ENCODE measurements at places on chromosomes 7 and 10.
A peak's percentile ranks its signal among the peaks of the same experiment; 100 is the strongest.

- no peak for DNase-seq
These were observed 37.4 kb upstream of the LBX1 start for GRCh38 chr10:101266381-101267289.

GRCh38 chr10:98555021-98555619 is 108.4 kb upstream of the HPS1 start:
- DNase-seq, result no peak

GRCh38 chr7:6246251-6246917 is 26.0 kb downstream of the CYTH3 start:
- no peak for DNase-seq

DNA sequence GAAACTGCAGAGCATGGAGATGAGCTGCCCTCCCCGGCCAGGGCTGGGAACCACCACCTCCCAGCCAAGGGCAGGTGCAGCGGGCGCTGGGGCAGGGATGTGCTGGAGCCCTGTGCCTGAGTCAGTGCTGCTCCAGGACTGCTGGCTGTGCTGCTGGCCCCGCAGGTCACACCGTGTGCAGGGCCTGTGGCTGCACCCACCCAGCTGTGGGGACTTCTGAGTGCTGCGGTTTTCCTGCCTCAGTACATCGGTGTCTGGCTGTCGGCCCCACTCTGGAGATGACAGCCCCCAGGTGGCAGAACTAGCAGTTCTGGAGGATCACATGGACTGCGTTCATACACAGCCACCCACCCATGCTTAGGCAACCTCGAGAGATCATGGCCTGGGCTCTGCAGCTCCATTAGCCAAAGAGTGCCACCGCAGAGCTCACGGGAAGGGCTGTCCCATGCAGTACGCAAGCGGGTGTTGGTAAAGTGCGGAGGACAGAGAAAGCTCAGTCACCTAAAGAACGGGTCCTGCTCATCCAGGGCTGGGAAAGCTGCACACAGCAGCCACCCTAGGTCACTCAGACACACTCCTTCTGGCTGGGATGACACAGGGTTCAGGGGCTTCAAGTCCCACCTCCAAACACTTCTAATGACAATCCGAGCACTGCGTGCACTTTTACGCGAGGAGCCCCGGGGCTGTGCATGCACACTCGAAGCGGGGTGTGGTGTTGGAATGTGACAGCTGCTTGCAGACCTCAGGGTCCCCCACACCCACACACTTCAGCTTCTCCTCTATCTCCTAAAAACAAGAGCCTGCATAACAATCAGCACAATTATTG is 198.1 kb upstream of the PPP2R2D start:
- peak; percentile 75 for DNase-seq

DNA sequence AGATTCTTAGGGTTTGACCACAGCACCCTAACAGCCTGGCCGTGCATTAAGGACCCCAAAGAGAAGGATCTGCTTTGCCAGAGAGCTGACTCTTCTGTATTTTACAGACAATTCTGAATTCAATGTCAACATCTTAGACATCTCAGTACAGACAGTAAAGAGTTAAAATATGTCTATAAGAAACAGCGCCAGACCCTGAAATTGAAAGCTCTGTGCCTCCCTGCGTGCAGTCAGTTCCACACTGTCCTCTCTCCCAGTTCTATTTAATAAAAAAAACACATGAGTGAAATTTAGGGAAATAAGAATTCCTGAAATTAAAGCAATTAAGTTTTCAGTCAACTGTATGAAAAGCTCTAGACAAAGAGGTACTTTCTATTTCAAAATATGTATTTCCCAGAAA is 45.1 kb downstream of the MET start:
- no peak for DNase-seq

Measured in osteocyte (in vitro differentiated cells).